ENCODE measurements at places on chromosomes 4 and X. TPM values are rescaled to one million over a fixed set of nuclear protein-coding genes. Genes with fewer than 3 reads are reported as not detected.

GRCh38 chr4:7217474-7218321, 25.4 kb downstream of the SORCS2 start:
- no peak for DNase-seq
- no peak overlapping the region for H3K4me3 ChIP-seq
- no peaks in the 10 kb centered on the region for H3K4me1 ChIP-seq
- no peak overlapping the region for H3K27ac ChIP-seq
- no peaks in the 10 kb centered on the region for H3K36me3 ChIP-seq

GRCh38 chrX:124085063-124085462, 123.6 kb downstream of the STAG2 start:
- no peaks in the 10 kb centered on the region for H3K27me3 ChIP-seq
- H3K36me3 ChIP-seq = peaks cover 11% of the 10 kb centered on the region
- H3K4me1 ChIP-seq = peaks cover 22% of the 10 kb centered on the region
- no peak for DNase-seq
- H3K27ac ChIP-seq = no peak overlapping the region

DNA sequence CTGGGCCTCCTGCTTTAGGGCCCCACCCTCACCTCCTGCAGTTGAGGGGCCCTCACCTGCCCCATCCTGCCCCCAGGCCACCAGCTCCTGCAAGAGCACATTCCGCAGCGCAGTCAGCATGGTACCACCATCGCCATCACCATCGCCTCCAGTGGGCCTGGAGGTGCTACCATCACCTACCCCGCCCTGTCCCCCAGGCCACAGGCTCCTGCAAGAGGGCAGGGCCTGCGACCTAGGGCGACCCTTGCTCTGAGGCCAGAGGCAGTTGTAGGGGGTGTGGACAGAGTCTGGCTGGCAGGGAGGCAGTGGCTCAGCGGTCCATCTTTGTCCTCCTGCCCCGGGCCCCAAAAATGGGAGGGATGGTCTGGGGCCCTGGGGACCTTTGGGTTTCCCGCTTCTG, 3.9 kb upstream of the HAUS7 start:
- peaks cover 16% of the 10 kb centered on the region for H3K4me1 ChIP-seq
- H3K27ac ChIP-seq = no peak overlapping the region
- DNase-seq = no peak
- H3K27me3 ChIP-seq = no peaks in the 10 kb centered on the region
- H3K36me3 ChIP-seq = no peaks in the 10 kb centered on the region

DNA sequence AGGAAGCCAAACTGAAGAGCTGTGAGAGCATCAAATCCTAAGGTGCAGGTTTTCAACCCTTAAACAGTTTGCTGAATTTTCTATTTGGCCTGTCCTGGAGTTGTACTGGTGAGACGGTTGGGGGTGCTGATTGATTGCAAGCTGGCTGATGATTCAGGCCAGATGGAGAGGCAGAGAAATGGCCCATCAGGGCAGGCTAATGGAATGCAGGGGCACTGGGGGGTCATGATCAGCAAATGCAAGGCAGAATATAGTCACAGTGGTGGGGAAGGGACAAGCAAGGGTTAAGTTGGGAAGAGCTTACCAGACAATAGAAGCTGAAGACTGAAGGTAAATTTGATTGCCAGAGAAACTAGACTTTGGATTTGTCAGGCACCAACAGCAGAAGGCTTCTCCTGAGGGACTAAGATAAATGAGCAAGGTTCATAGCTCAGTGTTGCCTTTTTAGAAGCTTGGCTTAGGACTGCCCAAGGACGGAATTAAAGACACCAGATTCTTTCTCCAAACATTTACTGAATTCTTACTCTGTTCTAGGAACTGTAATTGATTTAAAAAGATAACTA, 4.3 kb upstream of the AADAT start:
- no peaks in the 10 kb centered on the region for H3K36me3 ChIP-seq
- no peaks in the 10 kb centered on the region for H3K4me1 ChIP-seq
- H3K27me3 ChIP-seq = no peaks in the 10 kb centered on the region
- no peak overlapping the region for H3K4me3 ChIP-seq
- no peak for DNase-seq

GRXCR1 gene
- polyA plus RNA-seq = not detected

Measured in CD8-positive, alpha-beta memory T cell (primary cell).